ENCODE measurements at places on chromosomes 12 and 14.
A peak's percentile ranks its signal among the peaks of the same experiment; 100 is the strongest.

GRCh38 chr14:81350344-81351130 is 49.6 kb downstream of the STON2 start:
- DNase-seq: no peak

- no peak for DNase-seq
Observed at GRCh38 chr14:59069163-59069854, 119.2 kb upstream of the DAAM1 start.

GRCh38 chr14:101192661-101193000 is 289.1 kb upstream of the RTL1 start:
- no peak for DNase-seq

GRCh38 chr12:130335517-130336392 is 1.9 kb upstream of the PIWIL1 start:
- DNase-seq: peak; percentile 41

DNA sequence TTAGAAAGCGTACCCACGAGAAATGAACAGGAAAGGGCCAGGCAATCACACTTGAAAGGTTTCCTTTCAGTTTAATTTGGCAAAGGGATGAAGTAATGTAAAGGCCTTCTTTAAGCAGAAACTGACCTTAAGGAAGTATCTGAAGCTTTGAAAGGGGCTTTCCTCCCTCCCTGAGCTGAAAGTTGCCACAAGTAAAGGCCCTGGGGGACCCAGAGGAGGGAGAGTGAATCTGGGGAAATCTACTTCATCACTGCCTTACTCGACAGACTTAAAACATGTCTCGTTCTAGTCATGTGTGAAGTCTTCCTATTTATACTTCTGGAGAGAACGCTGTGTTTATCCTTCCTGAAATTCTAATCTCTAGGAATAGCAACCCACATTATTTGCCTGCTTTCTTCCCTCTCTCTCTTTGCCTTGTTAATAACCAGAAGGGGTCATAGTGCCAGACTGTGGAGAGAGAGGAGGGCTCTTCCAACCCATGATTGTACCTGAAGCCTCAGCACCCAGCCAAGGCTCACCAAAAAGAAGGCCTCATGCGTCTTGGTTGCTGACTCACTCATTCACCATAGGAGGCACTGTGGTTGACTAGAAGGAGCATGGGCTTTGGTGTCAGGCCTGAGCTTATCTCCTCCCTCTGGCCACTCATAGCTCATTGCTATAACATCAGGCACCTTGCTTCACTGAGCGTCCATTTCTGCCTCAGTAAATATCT is 10.2 kb upstream of the GPX2 start:
- no peak for DNase-seq

Data from right renal cortex interstitium (tissue), 3 donors.